Stimulated activated CD4-positive, alpha-beta T cell treated with anti-CD3 and anti-CD28 coated beads, Interleukin-2, amount 100 ng/mL, for 24 hours (primary cell): ENCODE measurements at places on chromosomes 7 and 10.

- DNase-seq: no peak
Observed at GRCh38 chr10:125538947-125539731, 143.8 kb downstream of the TEX36 start.

DNA sequence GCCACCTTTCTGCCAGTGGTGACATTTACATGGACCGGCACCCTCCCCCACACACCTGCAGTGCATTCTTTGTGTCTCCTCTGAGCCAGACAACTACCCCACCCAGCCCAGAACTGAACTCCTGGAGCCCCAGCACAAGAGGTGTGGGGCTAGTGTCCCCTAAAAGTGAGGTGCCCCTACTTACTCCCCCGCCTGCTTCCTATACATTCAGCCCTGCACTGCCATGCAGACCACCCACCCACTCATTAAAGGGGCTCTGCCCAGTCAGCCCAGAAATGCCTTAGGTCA, 1.9 kb downstream of the SAP25 start:
- DNase-seq: no peak

GRCh38 chr7:67423065-67423464, 426.4 kb downstream of the TYW1 start:
- DNase-seq: no peak

GRCh38 chr7:104548861-104549260, 220.5 kb downstream of the LHFPL3 start:
- no peak for DNase-seq

DNA sequence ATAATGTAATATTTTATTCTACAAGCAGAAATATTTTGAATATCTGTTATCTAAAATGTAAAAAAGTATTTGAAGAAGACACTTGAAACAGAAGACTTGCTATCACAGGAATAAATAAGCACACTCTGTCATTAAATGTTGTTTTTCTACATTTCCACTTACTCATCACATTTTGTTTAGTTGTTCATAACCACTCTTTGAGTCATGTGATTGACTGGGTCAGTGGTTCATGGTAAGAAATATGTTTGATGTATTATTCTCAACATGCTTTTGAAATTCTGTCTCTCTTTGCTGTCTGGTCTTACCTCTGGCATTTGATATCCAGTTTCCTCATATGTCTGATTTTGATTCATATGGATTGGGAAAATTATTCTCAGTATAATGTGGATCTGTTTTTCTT, 171.8 kb downstream of the SUGCT start:
- no peak for DNase-seq

DNA sequence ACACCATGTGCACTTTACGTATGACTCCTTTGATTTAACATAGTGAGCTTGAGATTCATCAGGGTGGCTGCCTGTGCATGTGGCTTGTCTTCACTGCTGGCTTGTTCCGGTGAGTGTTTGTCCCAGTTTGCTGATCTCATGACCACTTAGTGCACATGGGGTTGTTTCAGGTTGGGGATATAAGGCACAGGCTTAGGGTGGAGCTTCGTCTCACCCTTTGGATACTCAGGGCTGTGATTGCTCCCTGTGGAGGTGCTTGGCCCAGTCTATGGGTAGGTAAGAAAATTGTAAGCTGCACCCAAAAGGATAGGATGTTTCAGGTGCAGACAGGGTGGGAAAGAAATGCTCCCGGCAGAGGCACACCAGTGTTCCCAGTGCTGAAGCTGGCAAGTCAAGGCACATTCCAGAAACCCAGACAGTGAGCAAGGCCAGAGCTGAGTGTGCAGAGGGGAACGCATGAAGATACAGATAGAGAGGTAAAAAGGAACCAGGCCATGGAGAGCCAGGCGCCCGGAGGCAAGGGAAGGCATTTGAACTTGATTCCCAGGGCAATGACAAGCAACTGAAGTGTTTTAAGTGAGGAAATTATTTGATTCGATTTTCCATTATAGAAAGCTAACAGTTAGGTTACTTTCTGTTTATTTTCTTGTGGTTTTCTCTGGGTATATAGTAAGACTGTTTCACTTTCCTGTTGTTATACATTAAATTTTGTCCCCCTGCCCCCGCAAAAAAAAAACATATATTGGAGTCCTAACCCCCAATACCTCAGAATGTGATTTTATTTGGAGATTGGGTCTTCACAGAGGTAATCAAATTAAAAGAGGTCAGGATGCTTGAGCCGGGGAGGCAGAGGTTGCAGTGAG, 289.8 kb upstream of the KLF6 start:
- no peak for DNase-seq

- no peak for DNase-seq
Observed at GRCh38 chr7:151689196-151689971, 169.7 kb upstream of the RHEB start.

- DNase-seq: peak; percentile 35
Observed at GRCh38 chr10:132388891-132389432, 8.0 kb upstream of the PWWP2B start.

GRCh38 chr7:151558575-151558974, 38.9 kb upstream of the RHEB start:
- no peak for DNase-seq

GRCh38 chr7:12211711-12212485, 804 bp downstream of the TMEM106B start:
- no peak for DNase-seq

- no peak for DNase-seq
Observed at GRCh38 chr7:82527851-82528250, 84.3 kb upstream of the CACNA2D1 start.

GRCh38 chr7:2024567-2024918, 208.2 kb downstream of the MAD1L1 start:
- DNase-seq: no peak

DNA sequence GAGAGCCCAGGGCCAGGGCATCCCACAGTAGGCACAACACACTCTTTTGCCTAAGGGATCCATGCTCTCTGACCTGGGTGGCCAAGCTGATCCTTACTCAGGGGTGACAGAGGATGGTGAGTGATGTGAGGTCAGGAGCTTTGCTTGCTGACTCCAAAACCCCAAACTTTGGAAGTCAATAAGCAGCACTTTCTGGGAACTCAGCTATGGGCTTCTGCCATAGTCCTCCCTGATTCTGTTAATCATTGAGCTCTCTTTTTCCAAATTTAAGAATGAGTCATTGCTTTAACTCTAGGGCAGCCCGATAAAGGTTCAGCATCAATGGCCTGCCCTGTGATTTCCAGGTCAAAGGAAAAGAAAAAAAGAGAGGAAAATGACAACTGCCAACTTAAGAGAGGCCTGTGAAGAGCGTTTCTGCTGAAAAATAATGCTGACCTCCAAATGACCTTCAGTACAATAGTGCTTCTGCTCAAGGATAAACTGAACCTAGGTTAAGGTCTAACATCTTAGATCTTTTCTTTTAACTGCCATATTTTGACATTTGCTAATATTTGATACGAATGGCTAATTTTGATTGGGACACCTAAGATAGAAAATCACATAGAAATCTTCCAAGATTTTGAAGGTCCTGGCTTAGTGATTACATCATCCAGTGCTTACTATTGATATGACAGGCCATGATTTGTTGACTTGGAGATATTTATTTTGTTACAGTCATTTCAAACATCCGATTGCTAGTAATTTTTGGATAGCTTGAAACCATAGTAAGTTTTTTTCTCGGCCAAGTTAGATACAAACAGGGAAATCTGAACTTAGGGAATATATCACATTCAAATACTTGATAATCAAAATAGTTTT, 20.8 kb upstream of the RELN start:
- DNase-seq: no peak

DNA sequence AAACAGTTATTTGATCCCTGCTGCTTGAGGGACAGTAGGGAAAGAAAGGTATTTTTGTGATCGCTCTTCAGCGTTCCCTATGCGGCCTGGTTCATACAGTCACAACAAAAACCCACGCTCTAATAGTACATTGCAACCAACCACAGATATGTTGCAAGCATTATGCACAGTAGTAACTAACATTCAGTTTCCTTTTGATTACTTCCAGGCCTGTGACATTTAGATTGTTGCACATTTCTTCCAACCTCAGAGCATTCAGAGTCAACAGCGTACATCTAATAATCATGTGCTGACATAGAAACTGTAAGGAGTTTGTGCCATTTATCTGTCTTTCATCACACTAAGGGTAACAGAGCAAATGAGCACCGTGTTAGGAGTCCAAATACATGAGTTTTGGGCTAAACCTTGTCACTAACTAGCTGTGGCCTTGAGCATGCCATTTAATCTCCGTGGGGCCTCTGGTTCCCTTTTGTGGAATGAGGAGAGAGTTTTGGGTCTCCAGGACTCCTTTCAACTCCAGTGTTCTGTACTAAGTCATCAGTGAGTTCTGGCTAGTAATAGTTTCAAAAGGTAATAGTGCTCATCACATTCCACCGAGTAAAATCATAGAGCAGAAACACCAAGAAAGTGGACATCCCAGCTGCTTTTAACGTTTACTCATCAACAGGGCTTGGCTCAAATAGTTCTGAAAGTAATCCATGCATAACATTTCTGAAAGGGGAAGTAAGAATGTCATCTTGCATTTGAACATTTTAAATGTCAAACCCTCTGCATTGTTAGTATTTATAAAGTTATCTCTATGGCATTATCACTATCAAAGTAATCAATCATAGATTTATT, 99.0 kb upstream of the FZD1 start:
- no peak for DNase-seq

GRCh38 chr10:124917428-124918190, 24.3 kb upstream of the ZRANB1 start:
- peak; percentile 48 for DNase-seq

DNA sequence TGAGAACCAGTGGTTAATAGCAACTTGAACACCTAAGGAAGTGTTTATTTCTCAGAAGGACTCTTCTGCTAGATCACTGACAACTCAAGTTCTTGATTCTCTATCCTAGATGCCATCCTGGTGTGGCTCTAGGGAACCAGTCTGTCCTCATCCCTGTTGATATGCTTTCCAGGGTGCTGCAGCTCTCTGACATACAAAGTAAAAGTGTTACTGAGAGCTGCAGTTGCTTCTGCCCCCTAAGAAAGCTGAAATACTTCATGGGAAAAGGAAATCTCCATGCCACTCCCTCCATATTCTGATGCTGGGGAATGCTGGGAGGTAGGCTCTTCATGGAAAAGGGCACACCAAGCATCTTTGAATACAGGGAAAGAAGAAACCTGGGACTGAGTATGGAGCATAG, 168.1 kb downstream of the KLF6 start:
- no peak for DNase-seq

DNA sequence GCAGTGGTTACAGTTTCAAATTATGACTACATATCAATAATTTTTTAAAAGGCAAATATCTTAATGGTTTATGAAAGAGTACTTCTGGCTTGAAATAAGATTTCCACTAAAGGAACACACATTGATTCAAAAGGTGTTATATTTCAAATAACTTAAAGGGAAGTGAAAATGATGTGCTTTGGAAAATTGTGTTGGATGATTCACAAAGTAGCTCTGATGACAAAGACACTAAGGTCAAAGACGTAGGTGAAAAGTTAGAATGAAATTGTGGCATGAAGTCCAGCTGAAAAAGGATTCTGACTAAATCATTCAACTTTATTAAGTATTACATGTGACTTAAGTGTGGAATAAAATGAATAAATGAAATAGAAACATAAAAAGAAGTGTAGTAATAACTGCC, 20.8 kb upstream of the OR2A5 start:
- DNase-seq: no peak

DNA sequence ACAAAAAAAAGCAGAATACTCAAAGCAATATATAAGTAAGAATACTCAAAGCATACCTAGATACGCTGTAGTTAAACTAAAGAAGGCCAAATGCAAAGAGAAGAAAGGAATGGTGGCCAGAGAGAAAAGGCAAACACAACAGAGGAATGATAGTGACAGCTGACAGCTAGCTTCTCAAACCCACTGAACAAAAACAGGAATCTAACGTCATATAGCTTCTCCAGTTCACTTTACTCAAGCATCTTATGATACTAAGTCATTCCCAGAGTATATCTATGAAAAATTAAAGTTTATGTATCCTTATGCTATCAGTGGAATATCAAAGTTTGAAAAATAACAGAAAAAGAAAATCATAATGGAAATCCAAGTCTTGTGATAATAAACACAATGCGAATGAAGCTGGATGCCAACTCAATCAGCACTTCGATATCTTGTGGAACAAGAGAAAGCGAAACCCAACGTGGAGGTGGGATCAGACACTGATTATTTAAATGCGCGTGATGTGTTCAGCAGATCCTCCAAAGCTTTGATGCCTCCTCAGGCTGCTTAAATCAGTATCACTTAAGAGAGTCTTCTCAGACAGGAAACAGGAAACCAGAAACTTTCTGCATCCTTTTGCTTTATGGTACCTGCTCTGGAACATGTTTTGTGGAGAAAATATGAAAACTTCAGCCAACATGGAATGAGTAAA, 102.8 kb downstream of the PIP4K2A start:
- peak; percentile 59 for DNase-seq

- DNase-seq: no peak
Observed at GRCh38 chr7:29190349-29191045, 4.1 kb upstream of the CHN2 start.

- no peak for DNase-seq
Observed at GRCh38 chr10:90218846-90219245, 517.5 kb downstream of the KIF20B start.

DNA sequence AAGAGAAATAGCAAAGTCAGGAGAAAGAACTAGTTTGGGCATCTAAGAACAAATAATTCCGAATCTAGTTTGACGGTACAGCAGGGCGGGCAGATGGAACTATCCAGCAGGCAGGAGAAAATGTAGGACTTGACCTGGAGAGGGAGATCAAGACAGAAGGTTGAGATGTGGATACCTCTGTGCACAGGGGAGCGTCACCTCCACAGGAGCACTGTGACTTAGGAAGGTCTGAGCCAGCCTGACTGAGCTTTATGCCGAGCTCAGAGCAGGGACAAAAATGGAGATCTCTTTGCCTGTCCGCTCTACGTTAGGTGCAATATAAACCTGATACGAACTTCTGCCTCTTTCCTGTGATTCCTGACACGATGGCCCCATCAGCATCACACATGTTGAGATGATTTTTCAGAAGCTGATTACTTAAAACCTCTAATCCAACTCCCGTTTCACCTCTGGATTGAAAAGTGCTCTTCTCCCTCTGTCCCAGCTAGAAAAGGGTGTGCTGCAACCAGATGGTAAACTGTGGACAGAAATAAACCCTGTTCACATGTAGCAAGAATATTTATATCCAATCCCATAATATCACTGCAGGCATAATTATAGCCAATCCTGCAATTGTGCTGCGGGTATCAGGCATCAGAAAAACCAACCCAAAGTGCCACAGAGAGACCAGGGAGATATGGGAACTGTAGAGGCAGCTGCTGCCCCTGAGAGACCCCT, 13.6 kb upstream of the SORBS1 start:
- no peak for DNase-seq

DNA sequence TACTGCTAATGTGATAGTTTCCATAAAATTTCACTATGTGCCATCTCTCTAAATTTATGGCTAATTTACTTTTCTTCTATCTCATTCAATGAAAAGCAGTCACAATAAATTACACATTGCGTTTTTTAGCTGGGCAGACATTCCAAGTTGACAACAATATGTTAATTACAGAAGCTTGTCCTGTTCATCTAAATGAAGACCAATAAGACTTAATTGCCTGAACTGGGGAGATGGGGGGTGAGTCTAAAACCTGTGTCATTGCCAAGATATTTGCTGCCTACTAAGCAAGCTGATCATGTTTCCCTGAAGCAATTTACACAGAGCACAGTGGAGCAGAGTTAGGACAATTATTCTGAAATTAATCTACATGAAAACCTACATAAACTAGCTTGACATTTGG, 89.3 kb upstream of the ADRB1 start:
- no peak for DNase-seq

- DNase-seq: no peak
Observed at GRCh38 chr10:62972103-62972502, 155.9 kb upstream of the EGR2 start.

- no peak for DNase-seq
Observed at GRCh38 chr10:103739039-103739764, 116.2 kb downstream of the SH3PXD2A start.

- no peak for DNase-seq
Observed at GRCh38 chr10:91596825-91597196, 36.1 kb downstream of the PPP1R3C start.
